Kidney epithelial cell (primary cell): ENCODE measurements at places on chromosomes 7 and 10.

DNA sequence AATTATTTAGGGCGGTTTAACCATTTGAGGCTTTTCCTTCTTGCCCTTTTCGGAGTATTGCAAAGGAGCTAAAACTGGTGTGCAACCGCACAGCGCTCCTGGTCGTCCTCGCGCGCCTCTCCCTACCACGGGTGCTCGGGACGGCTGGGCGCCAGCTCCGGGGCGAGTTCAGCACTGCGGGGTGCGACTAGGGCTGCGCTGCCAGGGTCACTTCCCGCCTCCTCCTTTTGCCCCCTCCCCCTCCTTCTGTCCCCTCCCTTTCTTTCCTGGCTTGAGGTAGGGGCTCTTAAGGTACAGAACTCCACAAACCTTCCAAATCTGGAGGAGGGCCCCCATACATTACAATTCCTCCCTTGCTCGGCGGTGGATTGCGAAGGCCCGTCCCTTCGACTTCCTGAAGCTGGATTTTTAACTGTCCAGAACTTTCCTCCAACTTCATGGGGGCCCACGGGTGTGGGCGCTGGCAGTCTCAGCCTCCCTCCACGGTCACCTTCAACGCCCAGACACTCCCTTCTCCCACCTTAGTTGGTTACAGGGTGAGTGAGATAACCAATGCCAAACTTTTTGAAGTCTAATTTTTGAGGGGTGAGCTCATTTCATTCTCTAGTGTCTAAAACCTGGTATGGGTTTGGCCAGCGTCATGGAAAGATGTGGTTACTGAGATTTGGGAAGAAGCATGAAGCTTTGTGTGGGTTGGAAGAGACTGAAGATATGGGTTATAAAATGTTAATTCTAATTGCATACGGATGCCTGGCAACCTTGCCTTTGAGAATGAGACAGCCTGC, 3.1 kb downstream of the FZD1 start:
- no peak for DNase-seq

DNA sequence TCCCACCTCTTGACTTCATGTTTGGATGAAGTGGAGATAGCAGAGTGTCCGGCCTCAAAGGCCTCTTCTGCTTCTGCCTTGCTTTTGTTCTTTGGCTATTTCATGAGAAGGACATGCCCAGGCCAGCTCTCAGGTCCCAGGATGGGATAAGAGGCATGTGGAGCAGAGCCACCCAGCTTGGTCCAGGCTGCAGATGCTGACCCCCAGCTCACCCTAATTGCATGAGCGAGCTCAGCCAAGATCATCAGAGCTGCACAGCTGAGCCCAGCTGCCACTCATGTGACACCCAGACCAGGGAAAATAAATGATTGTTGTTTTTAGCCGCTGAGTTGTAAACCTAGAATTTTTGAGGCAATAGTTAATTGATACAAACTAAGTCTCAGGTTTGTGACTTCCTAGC, 230.0 kb downstream of the PHF14 start:
- no peak for DNase-seq

DNA sequence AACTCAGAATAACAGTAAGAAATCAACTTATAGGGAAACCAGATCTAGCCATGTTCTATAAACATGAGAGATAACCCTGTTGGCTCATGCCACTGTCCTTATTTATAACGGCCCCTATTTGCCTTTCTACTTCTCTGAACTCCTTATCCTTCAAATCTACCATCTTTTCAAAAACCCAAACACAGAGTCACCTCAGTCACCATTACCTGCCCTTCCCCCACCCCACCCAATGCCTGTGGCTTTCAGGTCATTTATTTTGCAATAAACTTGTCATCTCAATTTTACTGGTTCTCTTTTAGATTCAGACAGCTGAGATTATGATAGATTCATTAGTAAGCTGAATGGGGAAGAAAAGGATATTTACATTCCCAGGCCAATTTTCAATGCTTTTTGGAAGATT, 53.6 kb downstream of the KMT2C start:
- no peak for DNase-seq

DNA sequence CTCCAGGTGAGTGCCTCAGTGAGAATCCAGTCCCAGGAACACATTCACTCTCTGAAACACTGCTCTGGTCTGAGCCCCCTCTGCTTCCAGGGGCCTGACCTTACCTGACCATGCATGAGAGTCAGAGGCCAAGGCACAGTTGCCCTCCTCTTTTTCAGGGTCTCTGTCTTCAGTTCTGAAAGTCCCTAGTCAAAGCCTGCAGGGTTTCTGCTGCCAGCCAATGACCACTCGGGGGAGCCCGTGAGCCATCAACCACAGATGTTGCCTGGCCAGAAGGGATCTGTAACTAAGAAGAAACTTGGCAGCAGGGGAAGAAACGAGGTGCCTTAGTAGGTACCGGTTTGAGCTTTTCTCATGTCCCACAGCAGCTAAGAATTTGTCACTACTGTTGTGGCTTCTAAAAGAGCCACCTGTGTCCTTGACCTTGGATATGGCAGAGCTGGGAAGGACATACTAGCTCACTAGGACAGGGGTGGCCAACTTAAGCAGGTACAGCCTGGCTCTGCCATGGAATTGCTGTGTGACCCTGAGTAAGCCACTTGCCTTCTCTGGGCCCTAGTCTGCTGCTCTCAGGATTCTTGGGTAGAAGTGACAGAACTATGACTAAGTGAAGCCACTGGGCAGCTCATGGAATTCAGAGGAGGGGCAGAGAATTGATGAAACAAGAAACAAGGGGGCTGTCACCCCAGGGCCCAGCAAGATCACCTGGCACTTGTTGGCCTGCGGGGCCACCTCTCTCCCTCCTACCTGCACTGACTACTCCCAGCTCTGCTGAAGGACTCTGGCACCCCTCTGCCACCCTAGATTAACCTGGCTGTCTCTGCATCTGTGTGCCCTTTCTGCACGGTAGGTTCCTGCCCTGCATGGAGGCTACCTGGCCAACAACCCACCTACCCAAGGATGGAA, 83.8 kb upstream of the GPR26 start:
- no peak for DNase-seq

- DNase-seq = no peak
Measured at GRCh38 chr7:50974240-50974639, 191.5 kb upstream of the GRB10 start.

- no peak for DNase-seq
Measured at GRCh38 chr7:19754521-19755116, 18.8 kb downstream of the TMEM196 start.

GRCh38 chr7:156155988-156156733, 343.9 kb upstream of the SHH start:
- DNase-seq = no peak

GRCh38 chr7:95316588-95316987, 7.7 kb downstream of the PON1 start:
- no peak for DNase-seq

- DNase-seq = no peak
Measured at GRCh38 chr7:128145191-128145590, 95.9 kb upstream of the LEP start.
